ENCODE measurements at places on chromosomes 5 and 9. TPM values are rescaled to one million over a fixed set of nuclear protein-coding genes. Genes with fewer than 3 reads are reported as not detected.
A peak's percentile ranks its signal among the peaks of the same experiment; 100 is the strongest.

- no peak for DNase-seq
These were observed 17.6 kb upstream of the LCP2 start for GRCh38 chr5:170315154-170315553.

Gene CKS2
- total RNA-seq: 94.1 TPM

DNA sequence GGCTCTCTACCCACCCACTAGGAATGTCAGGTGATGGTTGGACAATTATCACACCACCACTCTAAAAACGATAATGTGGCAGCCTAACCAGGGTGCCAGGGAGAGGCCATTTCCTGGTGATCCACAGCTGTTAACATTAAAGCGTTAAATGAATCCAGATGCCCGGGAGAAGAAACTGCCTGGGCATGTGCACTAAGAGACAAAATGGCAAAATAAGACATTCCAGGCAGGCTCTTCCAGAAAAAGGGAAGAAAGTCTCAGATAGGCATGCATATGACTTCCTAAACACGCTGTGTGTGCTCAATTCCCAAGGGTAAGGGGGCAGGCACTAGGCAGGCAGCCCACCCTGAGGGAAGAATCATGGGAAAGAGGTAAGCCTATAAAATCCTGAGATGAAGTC is 4.6 kb upstream of the TXN start:
- DNase-seq: no peak

DNA sequence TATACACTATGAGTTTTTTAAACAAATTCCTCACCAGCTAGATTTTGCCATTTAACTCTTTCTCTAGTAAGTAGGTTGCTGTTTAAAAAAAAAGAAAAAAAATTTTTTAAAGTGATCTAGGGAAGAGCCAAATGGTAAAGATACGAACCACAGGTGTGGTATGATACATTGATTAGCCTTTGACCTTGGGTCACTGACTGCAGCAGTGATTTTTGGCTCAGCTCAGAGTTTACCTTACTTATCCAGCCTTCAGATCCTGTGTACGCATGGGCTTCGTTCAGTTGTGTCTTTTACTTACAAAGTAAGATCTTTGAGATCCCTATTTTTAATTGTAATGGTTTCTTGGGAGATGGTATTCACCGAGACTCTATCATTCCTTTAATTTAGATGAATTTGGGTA is 12.4 kb upstream of the GNG10 start:
- DNase-seq: no peak

DNA sequence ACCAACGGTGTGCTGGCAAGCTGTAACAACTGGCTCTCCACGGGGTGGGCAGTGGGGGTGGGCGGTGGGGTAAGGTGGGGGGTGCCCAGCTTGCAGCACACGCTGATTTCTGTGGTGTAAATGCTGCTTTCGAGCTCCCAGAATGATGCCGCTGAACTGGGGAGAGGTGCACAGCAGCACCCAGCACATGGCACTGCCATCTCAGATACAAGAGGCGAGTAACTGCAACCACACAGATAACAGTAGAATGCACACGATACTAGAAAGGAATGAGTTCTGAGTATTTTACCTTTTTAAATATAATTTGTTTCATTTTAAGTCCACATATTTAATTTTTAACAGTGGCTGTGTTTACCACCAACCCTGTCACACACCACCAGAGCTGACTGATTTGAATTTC is 87.9 kb downstream of the SEMA4D start:
- no peak for DNase-seq

Gene MCC
- not detected for total RNA-seq

Gene LCN1
- not detected for total RNA-seq

- no peak for DNase-seq
These were observed 660.3 kb downstream of the ISL1 start for GRCh38 chr5:52043543-52043942.

DNA sequence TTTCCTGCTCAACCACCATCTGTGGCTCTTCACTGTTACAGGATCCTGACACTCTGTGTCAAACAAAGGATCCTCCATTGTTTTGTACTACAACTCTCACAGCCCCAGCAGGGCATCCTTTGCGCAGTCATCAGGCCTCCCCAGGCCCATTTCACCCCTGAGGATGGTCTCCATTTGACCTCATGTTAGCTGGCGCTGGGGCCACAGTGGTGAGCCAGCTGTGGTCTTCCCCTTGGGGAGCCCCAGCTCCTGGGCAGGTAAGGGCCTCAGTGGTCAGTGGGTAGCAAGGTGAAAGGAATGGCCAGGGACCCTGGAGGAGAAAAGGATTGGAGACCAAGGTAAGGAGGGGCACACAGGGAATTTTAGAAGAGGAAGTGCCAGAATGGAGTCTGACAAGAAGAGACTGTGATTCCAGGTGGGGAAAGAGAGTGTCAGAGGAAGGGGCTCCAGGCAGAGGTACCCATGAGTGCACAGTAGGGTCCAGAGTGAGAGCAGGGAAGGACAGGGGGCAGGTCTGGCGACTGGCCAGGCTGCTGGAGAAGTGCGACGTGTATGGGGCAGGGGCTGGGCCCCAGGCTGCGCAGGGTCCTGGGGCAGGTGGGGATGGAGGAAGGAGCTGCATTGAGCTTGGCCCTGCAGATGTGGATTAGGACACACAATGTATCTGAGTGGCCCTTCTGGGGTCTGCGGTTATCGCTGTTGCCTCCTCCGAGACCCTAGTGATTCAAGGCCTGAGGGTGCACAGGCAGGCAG is 109.9 kb downstream of the PHF2 start:
- DNase-seq: peak; percentile 6

DNA sequence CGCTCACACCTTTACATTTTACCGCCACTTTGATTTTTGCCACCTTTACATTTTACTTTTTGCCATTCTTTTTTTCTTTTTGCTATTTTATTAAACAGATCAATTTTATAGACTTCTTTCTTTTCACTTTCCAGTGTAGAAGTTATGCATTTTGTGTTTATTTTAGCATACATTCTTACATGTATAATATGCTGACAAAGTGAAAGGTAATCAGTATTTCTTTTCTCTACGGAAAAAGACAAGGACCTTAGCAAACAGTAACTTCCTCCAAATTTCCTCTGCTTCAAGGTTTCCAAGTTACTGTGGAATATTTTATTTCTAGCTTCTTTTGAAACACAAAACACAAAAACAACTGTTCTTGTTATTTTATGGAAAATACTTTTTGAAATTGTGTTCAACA is 97.0 kb downstream of the CEMIP2 start:
- no peak for DNase-seq

DNA sequence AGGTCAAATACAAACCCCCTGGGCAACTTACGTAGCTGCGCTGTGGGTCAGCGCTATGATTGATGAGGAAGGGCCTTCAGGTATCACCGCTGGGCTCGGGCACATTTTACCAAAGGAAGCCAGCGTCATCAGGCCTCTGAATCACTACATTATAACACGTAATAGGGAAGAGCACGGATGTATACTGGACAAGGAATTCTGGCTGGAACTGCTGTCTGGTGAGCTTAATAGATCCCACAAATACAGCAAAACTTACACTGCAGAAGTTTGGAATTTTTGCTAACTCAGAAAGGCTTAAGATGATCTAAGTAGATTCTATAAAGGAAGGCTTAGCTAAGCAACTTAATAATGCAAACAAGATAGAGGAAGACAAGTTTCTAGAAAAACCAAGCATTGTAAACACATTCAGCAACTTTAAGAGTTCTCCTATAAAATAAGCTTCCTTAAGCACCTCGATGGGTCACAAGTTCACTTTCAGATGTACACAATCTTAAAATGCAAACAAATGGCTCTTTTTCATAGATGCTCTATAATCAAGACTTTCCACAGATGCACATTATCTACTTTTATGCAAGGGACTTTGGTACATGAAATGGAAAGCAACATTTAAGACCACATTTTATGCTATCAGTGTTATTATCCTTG is 360.1 kb upstream of the PANK3 start:
- DNase-seq: no peak

Gene WWC1
- 109 TPM for total RNA-seq

GRCh38 chr5:111143910-111144309 is 51.8 kb downstream of the WDR36 start:
- DNase-seq: no peak

DNA sequence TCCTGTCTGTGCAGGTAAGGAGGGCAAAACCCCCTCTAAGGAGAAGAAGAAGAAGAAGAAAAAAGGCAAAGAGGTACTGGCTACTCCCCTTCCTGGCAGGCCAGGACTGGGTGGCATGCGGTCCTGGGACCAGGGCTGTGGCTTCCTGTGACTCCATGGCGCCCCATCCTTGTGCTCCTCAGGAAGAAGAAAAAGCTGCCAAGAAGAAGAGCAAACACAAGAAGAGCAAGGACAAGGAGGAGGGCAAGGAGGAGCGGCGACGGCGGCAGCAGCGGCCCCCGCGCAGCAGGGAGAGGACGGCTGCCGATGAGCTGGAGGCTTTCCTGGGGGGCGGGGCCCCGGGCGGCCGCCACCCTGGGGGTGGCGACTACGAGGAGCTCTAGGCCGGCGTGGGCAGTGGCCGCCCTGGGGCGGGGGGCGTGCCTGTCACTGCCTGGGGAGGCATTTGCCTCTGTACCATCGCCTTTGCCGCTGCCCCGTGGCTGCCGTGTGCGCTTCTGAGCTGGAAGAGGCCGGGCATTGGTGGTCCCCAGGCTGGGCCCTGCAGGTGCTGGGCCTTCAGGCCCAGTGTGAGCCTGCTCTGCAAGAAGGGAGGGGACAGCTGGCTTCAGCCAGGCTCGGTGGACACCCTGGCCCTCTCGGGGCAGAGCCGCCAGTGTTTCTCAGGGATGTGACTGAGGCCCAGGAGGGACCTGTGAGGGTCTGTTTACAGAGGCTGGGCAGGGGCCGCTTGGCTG is 2.0 kb upstream of the AJM1 start:
- no peak for DNase-seq

DNA sequence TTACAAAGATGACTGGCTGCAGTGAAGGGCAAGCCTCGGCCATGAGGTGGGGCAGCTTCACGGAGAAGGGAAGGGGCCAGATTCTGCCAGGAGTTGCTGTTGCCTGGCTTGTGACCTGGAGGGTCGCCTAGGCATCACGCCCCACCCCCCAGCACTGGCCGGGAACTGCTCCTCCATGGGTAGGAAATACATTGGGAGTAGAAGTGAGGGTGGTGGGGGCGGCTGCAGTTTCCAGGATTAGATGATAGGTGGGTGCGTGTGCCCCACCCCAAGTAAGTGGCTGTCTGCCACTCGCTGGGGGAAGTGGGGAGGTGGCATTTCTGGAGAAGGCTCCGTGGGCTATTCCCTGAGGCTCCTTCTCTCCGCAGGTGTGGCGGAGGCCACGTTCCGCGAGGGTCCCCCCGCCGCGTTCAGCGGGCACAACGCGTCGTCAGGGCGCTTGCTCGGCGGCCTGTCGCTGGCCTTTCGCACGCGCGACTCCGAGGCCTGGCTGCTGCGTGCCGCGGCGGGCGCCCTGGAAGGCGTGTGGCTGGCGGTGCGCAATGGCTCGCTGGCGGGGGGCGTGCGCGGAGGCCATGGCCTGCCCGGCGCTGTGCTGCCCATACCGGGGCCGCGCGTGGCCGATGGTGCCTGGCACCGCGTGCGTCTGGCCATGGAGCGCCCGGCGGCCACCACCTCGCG is 16.9 kb downstream of the CRB2 start:
- DNase-seq: no peak

DNA sequence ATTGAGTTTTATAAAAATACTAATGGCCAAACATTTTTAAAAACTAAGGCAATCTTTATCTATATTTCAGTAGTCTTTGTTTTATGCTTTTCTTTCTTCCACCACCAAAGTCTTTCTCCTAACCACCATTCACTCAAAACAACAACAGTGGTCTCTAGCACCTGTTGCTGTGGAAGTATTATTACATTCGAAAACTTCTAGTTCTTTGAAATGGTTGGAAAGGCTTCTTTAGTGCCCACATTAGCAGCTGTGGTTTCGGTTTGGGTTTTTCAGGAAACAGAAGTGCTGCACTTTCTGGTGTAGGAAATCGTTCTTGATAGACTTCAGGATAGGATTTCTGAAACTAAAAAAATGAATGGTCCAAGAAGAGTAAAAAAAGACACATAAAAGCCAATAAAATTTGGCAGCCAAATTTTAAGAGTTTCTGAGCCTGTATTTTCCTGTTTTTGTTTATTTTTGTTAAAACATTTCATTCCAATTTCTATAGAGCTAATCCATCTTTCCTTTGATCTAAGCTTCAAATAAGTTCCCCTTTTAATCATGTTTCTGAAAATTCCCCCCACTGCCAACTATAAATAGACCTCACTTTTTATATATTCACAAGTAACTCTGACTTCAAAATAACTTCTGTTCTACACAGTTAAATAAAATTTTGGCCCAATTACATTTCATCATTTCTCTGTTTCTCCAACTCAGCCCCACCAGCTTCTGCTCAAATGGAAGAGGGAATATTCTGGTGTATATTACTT is 102.2 kb downstream of the DEPDC1B start:
- DNase-seq: no peak

Gene OSTF1
- total RNA-seq: 6.5 TPM

GRCh38 chr5:177350776-177351391 is 584 bp downstream of the LMAN2 start:
- no peak for DNase-seq

Gene PRDM9
- total RNA-seq: not detected

- no peak for DNase-seq
These were observed 315.4 kb downstream of the CTNND2 start for GRCh38 chr5:11588803-11589202.

GRCh38 chr9:89408628-89409101 is 89.2 kb downstream of the SEMA4D start:
- DNase-seq: no peak

Gene FOXI1
- 0.14 TPM for total RNA-seq
